Uterus (tissue), 4 donors: ENCODE measurements at places on chromosomes 5 and 9. TPM values are rescaled to one million over a fixed set of nuclear protein-coding genes. Genes with fewer than 3 reads are reported as not detected.

DNA sequence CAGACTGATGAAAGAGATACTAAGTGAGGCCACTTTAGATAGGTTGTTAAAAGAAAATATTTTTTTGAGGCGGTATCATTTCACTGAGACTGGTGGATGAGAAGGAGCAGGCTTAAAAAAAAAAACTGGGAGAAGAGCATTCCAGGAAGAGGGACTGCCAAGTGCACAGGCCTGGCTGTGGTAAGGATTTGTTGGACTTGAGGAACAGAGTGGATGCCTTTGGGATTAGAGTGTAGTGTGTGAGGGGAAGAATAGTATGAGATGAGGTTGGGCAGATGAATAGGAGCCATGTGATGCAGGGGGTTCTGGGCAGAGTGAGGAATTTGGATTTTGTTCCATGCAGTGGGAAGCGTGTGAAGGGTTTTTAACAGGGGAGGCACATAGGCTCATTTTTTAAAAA, 57.9 kb downstream of the PBX3 start:
- DNase-seq: no peak
- no peaks in the 10 kb centered on the region for H3K4me1 ChIP-seq
- H3K27me3 ChIP-seq: no peaks in the 10 kb centered on the region
- no peaks in the 10 kb centered on the region for H3K36me3 ChIP-seq
- H3K4me3 ChIP-seq: no peak overlapping the region
- H3K27ac ChIP-seq: no peak overlapping the region

DNA sequence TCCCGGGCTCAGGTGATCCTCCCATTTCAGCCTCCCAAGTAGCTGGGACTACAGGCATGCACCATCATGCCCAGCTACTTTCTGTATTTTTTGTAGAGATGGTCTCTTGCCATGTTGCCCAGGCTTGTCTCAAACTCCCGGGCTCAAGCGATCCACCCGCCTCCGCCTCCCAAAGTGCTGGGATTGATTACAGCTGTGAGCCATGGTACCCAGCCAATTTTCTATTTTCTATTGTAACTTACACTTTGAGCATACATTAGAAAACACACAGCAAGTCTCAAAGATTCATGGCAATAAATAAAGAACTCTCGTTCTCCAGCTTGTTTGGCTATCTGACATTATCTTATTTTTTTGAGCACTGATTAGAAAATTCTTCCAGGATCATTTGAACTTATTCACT, 228.7 kb downstream of the ADAMTS6 start:
- no peaks in the 10 kb centered on the region for H3K27me3 ChIP-seq
- no peak overlapping the region for H3K4me3 ChIP-seq
- no peaks in the 10 kb centered on the region for H3K36me3 ChIP-seq
- H3K27ac ChIP-seq: no peak overlapping the region
- DNase-seq: no peak

GRCh38 chr5:122492675-122493074, 180.6 kb downstream of the SNCAIP start:
- DNase-seq: no peak
- H3K27ac ChIP-seq: no peak overlapping the region
- no peaks in the 10 kb centered on the region for H3K36me3 ChIP-seq

Gene CCL21
- 7.6 TPM for total RNA-seq

Gene SRD5A1
- total RNA-seq: 10.1 TPM

Gene SOHLH1
- not detected for total RNA-seq

Gene GHR
- total RNA-seq: 19.7 TPM
